Cortex of kidney (tissue), 1 donor: ENCODE measurements at places on chromosomes 5 and 9.

DNA sequence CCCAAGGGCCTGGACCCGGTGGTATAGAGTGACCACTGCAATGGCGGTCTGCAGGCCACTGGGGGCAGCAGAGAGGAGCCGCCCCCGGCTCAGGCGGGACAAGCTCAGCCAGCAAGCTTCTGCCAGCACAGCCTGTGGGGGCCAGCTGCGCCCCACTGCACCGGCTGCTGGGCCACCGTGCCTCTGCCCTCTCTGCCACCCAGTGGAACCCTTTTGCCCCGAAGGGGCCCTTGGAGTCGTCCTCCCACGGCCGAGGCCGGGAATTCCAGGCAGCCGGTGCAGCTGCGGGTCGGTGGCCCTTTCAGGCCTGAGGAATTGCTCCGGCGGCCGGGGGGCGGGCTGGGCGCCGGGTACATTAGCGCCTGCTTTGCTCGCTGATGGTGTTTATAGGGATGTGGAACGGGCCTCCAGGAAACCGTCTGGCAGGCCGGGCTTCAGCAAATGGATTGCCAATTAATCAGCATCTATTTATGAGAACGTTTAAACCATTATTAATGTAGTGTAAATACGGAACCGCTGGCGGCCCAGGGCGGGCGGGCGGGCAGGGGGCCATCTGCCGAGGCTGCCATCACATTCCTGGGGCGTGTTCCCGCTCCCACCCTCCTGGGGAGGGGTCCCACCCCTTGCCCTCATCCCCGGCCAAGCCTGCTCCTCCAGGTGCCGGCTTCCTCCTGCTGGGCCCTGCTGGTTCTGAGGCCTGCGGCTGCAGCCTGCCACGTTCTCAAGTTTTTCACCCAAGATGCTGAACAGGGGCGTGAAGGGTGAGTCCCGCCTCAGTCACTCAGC, 127.4 kb downstream of the BARX1 start:
- DNase-seq, result no peak

DNA sequence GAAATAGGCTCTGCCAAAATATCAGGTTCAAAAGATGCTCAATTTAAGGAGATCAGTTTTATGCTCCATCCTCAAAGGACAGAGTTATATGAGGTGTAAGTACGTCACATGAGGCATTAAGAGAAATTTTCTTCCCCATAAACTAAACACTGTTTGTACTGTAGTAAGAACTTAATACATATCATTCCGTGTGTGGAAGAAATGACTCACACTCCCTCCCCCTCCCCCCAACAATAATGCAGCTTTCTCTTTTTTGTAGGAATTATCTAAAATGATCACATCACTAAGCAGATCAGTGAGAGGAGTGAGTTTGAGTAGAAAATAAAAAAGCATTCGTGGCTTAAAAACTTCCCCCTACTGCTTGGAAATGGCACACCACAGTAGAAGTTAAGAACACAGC, 2.2 kb downstream of the CDH12 start:
- DNase-seq, result no peak

- DNase-seq, result no peak
Measured at GRCh38 chr9:11931751-11932150, 761.4 kb upstream of the TYRP1 start.

DNA sequence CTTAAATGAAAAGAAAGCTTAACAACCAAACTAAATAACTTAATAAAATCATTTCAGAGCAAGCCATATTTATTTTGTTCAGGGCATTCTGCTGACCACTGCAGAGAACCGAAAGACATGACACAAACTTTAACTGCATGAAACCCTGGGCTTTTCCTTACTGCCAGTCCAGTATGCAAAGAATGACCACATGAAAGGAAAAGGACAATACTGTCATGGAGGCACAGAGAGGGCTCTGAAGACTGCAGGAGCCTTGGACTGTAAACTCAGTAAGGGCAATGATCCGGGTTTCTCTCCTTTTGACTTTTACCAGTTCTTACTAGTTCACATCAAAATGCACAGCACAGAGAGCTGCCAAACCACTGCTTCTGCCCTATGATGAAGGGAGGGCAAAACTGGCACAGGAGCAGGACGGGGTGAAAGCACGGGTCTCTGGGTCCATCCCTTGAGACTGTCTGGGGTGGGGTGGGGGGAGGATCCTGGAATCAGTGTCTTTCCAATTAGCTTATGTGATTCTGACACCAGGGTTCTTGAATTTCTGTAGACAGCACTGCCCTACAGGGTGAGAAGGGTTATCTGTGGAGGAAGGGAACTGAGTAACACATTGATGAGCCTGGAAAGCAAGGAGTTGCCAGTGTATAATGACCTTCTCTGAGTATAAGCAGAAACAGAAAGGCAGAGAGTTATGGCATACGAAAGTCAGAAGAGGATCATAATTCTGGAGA, 44.7 kb downstream of the RNF130 start:
- DNase-seq, result no peak

GRCh38 chr5:57741336-57741735, 258.7 kb upstream of the ACTBL2 start:
- DNase-seq, result no peak
